ENCODE measurements at places on chromosomes 16 and 17.

DNA sequence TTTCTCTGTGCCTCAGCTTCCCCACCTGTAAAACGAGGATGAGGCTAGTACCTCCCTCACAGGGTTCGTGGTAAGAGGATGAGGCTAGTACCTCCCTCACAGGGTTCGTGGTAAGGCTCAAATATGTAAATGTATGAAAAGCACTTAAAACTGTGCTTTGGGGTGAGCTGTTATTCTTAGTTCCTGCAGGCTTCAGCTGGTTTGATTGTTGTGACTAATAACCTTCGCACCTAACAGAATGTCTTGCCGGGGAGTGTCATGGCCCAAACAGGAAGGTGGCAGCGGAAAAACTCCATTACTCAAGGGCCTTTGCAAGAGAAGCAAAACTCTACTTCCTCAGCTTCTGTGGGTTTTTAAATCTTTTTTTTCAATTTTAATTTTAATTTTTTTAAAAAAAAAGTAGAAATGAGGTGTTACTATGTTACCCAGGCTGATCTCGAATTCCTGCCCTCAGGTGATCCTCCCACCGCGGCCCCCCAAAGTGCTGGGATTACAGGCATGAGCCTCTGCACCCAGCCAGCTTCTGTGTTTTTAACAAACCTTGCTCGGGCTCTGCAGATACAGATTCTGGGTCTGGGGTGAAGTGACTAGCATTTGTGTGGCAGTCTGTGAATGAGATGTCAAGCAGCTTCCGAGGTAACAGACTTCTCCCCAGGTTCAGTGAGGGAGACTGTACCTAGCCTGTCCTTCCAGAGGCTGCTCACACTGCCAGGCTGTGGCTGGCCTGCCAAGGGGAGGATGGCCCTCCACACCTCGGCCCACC is 103.0 kb downstream of the RAB11FIP4 start:
- peak; percentile 73 for DNase-seq

DNA sequence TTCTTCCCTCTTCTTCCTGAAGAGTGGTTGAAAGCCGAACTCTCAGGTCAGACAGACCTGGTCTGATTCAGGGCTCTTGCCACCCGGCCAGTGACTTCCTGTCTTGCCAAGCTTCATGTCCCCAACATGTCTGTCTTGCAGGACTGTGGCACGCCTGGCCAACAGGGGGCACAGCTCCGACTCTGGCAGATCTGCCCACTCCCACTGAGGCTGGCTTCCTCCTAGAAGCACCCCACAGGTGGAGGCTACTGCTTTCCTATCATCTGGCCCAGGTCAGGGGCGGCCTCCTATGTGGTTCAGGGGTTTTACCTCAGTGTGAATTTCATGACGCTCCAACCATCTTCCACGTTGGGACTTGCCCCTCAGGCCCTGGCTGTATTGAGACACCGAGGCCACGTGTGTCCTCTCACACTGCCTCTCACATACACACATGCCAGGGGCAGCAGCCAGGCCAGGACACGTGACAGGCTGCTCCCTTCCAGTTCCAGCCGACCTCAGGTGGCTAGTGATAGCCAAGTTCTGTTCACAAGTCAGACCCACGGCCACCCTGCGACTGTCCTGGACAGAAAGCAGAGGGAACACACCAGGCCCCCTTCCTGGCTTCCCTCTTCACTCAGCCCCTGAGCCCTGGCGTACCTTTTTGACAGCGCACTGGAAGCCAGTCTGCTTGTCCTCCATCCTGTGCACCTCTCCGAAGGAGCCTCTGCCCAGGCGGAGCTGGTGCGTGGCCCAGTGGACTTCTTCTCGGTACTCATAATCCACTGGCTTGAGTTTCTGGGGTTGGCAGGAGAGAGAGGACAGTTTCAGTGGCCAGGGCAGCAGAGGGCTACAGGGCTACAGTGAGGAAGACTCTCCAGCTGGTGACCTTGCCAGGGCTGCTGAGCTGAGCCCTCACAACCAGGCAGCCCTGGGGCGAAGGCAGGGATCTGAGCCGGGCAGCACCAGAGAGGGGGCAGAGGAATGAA is 22.6 kb upstream of the SPATA32 start:
- DNase-seq: no peak

GRCh38 chr16:77496934-77497333 is 62.1 kb upstream of the ADAMTS18 start:
- no peak for DNase-seq

- DNase-seq: no peak
These were observed 44.7 kb downstream of the IL21R start for GRCh38 chr16:27446721-27447120.

DNA sequence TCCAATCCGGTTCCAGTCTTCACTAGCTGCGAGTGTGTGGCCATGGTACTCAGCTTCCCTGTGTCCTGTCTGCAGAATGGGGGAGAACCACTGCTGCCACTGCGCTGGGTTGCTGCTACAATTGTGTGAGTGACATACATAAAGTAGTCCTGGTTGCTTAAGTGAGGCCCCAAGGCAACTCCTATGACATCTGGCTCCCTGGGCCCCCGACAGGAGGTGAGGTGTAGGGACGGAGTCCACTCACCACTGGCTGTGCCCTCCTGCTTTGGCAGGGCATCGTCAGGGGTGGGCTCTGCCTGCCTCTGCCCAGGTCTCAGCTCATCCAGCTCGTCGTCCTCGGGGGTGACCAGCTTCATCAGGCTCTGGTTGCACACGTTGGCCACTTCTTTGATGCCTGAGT is 20.4 kb downstream of the VAC14 start:
- DNase-seq: no peak
